ENCODE measurements at places on chromosomes 4 and X. TPM values are rescaled to one million over a fixed set of nuclear protein-coding genes. Genes with fewer than 3 reads are reported as not detected.

- DNase-seq = peak; percentile 33
These were observed 29.2 kb downstream of the LAMP2 start for GRCh38 chrX:120439921-120440320.

- DNase-seq = no peak
These were observed 150.2 kb downstream of the SHROOM3 start for GRCh38 chr4:76585272-76585671.

GRCh38 chr4:108068442-108068841 is 78.8 kb downstream of the HADH start:
- no peak for DNase-seq

Gene STBD1
- 1.3 TPM for polyA plus RNA-seq

Gene TCEAL7
- polyA plus RNA-seq = 37.6 TPM

DNA sequence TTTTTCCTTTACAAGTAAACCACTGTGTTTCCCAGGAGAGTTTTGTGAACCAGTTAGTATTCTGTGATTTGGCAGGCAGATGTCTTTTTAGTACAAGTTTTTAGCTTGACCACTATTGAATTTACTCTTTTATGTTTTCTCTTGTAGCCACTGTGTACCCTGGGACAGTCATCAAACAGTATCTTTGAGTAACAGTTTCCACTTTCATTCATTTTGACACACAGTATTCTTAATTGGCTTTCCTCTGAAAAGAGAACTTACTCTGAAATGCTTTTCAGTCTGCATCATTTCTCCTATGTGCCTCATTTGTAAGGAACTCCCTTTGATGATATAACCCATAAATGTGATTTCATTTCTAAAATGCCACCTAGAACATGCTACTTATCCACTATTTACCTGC is 476.5 kb downstream of the PDGFC start:
- no peak for DNase-seq

- no peak for DNase-seq
These were observed 857.2 kb downstream of the RPA4 start for GRCh38 chrX:97740886-97741285.

Gene PPP2R2C
- 0.40 TPM for polyA plus RNA-seq

GRCh38 chr4:76275486-76276124 is 24.1 kb downstream of the FAM47E start:
- no peak for DNase-seq

- peak; percentile 26 for DNase-seq
These were observed 90.8 kb upstream of the NPFFR2 start for GRCh38 chr4:71941001-71941400.

Gene SPACA5
- polyA plus RNA-seq = 0.58 TPM

Gene TCP11X2
- polyA plus RNA-seq = 2.4 TPM

DNA sequence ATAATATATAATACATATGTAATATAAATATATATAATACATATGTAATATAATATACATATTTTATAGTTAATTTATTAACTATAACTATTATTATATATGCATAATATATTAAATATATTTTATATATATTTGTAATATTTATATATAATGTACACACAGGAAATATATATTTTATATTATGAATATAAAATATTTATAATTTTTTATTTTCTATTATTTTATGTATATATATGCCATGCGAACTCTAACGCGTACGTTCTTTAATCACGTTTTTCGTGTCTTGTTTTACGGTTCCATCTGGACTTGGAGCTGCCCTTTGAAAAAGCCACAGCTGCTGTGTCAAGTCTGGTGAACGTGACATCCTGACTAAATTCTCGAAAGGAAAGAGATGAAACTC is 332.1 kb downstream of the ASMT start:
- DNase-seq = no peak

- peak; percentile 7 for DNase-seq
These were observed 493 bp downstream of the TCEAL5 start for GRCh38 chrX:103275947-103276567.

DNA sequence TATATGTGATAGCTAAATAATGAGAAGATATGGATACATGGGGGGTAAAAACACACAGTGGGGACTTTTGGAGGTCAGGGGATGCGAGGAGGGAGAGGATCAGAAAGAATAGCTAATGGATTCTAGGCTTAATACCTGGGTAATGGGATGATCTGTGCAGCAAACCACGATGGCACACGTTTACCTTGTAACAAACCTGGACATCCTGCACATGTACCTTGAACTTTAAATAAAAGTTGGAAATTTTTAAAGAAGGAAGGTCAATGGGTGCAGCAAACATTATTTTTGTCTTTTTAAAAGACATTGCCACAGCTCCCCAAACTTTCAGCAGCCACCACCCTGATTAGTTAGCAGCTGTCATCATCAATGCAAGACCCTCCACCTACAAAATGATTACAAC is 29.7 kb upstream of the UGT2B15 start:
- no peak for DNase-seq

DNA sequence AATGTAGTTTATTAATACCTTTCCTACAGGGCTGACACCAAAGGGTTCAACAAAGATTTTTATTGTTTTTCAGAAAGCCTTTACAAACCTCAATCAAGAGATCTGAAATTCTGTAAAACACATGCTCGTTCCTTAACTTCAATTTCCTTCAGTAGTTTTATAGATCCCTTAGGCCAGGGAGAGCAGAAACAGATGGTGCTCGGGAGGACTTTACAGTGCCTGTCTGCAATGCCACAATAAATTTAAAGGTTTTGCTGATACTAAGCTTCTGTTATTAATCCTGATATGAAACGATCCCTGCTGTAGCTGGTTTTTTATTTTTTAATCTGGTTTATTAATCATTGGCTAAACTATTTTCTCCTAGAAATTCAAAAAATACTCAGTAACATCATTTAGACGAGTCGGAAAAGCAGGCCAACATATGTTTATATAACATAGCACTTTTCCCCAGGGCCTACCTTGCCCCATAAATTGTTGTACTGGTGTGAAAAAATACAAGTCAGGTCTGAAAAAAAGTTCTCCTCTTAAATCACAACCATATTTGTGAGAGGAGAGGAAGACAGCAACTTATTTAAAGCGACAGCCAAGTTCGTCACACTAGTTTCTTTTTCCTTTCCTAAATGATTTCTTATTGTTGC is 39.8 kb downstream of the SHISA3 start:
- peak; percentile 45 for DNase-seq

Gene CDS1
- polyA plus RNA-seq = 28.2 TPM

DNA sequence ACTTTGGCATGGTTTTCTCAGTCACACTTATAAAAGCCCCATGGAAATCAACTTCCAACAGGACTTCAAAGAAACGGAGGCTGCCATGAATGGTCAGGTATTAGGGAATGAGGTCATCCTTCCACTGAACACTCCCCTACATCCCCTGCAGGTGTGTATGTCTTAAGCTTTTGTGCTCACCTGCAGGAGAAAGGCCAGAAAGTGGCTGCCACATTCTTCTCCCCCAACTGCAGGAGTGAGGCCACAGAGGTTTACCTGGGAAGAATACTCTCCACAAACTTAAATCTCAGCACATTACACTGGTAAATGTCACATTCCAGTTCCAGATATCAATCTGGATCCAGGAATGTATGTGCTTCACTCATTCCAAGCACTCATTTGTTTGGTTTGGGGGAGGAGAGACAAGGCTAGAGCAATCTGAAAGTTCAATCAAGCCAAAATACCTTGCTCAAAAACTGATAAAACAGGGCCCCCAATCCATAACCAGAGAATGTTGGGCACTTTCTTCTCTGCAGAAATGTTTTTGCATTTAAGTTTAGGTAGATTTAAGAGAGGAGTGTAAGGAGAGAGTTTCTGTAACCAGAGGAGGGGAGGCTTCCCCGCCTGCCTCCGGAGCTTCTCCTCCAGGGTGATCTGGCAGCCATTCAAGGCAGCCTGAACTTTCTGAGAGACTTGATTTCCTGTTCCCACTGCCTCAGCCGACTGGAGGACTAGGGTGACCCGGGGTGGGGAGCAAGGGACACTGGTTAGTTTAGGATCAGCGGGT is 15.4 kb downstream of the FAM9C start:
- peak; percentile 53 for DNase-seq

Gene TRIM75
- polyA plus RNA-seq = 0.10 TPM

Gene VCX3A
- not detected for polyA plus RNA-seq

Gene MAD2L1
- polyA plus RNA-seq = 63.9 TPM

Gene VEGFC
- polyA plus RNA-seq = 17.1 TPM

Gene GLRA2
- polyA plus RNA-seq = 0.52 TPM

Gene POU3F4
- 7.8 TPM for polyA plus RNA-seq

Gene XPNPEP2
- 81.5 TPM for polyA plus RNA-seq

DNA sequence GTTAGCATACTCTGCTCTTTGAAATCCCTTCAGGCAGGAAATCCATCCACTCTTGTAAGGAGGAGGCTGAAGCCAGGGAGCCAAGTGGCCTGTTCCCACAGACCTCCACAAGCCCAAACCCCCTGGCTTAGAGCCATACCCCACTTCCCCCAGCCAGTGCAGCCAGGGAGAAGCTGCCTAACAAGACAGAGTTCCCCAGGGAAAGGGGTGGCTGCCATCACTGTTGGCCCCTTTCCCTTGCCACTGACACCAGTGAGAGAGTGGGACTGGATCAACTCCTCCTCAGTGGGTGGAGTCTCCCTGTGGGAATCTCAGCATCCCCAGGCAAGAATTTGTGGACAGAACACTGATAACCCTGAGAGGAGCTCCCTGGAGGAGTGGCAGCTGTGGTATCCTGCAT is 389.4 kb downstream of the PABPC4L start:
- no peak for DNase-seq

- no peak for DNase-seq
These were observed 302.2 kb upstream of the GALNT7 start for GRCh38 chr4:172866421-172866820.

- DNase-seq = peak; percentile 81
These were observed at the start of the genes HMGN5 and SH3BGRL for GRCh38 chrX:81201671-81202455. HMGN5 (minus strand) TSS chrX:81201913; CDS start chrX:81121549, 80,364 bp downstream. SH3BGRL (plus strand) TSS chrX:81202102; CDS start chrX:81202201, 99 bp downstream.

Data from left kidney (tissue), 8 donors.